Activated CD4-positive, CD25-positive, alpha-beta regulatory T cell (primary cell): ENCODE measurements at places on chromosomes 1 and 21.

- DNase-seq = no peak
These were observed 397.4 kb downstream of the PTPRU start for GRCh38 chr1:29633771-29634170.

DNA sequence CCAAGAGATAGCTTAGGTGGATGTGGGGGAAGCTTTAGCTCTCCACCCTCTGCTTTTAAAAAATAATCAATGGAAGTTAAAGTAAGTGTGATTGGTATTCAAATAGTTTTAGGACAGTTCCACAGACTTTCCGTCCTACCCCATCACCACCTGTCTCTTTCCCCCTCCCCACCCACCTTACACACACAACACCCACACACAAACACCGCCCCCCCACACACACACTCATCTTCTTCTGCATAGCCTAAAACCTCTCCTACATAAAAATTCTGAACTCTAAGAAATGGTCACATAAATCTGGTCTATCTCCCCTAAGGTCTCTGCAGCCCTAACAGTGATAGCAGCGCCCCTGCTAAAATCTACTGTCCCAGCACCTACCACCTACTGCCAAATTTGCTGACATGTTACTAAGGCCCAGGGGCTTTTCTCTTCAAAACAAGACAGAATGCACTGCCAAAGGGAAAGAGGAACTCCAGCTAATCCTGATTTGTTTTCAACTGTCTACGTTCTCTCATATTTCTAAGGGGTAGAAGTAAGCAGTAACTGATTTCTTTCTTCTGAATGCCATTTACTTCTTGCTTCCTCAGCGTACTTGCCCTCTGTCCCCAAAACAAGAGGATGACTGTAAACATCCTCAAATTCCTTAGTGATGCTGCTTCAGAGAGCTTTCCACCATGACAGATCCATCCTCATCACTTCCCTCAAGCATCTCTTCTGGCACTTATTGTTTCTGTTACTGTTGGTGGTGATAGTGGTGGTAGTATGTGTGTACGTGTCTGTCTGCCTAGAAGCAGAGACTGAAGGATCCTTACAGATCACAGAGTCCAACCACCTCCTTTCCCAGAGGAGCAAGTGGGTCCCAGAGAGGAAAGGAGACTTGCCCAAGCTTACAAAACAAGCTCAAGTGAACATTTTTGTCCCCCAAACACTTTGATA, 56.8 kb downstream of the LUZP1 start:
- DNase-seq = no peak

- DNase-seq = no peak
These were observed 42.7 kb downstream of the SPATA46 start for GRCh38 chr1:162333991-162334390.

- no peak for DNase-seq
These were observed 17.8 kb downstream of the C1orf116 start for GRCh38 chr1:207014728-207015127.

DNA sequence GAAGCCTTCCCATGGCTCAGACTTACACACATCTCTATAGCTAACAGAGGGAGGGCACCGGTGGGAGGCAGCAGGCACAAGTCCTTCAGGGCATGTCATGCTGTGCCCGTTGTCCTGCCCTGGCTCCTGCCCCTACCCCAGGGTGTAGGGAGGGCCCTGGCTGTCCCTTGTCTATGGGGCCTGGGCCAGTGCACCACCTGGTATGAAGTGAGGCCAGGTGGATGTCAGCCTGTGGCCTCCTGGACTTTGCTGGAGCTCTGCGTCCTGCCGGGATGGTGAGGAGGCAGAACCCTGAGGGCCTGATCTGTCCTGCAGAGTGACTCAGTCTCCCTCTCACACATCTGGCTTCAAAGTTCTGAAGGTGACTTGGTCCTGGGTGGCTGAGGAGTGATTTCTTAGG, 47.3 kb upstream of the GPR37L1 start:
- DNase-seq = no peak

- DNase-seq = no peak
These were observed 9.8 kb downstream of the KCNN3 start for GRCh38 chr1:154860156-154860870.

DNA sequence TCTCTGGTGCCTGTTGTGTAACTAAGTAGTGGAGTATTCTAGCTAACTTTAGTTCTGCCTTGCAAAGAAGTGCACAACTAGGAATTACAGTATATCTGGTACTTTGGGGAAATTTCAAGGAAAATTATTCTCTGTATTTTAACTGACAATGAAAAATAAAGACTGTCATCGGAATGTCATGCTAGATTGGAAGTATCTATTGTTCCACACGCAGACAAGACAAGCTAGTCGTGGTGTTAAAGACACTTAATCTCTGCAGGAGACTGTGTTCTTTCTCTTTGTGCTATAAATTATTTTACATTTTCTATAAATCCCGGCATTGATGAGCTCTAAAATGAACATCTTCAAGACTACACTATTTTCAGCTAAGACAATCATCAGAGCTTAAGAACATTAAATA, 1068.8 kb upstream of the ADGRL4 start:
- DNase-seq = no peak

DNA sequence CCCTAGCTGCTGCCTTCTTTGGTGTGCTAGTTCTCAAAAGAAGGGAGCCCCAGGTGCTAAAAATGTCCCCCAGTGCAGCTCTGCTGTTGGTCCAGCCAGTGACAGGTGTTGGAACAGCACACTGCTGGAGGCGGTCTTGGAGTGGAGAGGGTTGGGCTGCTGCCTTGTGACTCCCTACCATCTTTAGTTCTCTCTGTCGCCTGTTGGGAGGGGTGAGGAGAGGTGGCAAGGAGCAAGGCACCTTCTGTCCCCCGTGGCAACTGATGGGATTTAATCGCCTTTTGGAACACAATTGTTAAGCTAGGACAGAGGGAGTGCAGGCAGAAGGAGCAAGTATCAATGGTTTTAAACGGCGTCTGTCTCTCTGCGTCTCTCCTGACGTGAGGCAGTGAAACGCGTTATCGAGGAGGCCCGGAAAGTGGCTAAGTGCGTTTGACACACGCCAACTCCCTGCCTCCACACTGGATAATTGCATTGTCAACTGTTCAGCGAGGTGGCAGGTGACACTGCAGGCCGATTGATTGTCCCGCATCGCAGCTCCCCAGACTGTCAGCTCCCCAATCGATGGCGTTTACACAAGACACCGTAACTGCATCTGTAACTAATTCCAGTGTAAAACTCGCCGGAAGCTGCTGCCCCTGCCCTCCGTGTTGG, 34.0 kb downstream of the TMEM53 start:
- no peak for DNase-seq

DNA sequence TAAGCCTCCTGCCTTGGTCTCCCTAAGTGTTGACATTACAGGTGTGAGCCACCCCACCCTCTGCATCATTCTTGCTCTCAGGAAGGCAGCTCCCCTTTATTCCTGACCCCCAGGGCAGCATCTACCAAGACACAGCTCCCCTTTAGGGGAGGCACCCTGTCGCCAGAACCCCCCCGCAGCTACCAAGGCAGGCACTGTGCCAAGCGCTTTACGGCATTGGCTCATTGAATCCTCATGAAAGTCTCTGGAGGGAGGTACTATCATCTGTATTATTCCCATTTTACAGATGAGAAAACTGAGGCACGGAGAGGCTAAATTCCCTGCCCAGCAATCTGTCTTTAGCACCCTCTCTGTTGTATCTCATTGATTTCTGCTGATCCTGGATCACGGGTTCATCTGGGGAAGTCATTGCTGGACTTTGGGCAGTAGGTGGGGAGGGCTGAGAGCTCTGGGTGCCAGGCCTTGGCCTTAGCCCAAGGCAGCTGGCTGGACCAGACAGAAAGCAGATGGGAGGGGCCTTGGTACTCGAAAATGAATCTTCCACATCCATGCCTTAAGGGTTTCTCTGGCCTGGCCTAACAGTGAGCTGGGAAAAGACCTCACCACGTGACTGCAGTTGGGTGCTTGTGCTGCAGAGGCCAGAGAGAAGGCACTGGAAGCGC, 5.9 kb downstream of the PLOD1 start:
- DNase-seq = no peak

- DNase-seq = no peak
These were observed 642.3 kb downstream of the AJAP1 start for GRCh38 chr1:5296557-5297179.

GRCh38 chr1:221458447-221459156, 283.3 kb downstream of the DUSP10 start:
- DNase-seq = no peak

GRCh38 chr1:225877580-225877979, 4.6 kb downstream of the TMEM63A start:
- DNase-seq = peak; percentile 10

DNA sequence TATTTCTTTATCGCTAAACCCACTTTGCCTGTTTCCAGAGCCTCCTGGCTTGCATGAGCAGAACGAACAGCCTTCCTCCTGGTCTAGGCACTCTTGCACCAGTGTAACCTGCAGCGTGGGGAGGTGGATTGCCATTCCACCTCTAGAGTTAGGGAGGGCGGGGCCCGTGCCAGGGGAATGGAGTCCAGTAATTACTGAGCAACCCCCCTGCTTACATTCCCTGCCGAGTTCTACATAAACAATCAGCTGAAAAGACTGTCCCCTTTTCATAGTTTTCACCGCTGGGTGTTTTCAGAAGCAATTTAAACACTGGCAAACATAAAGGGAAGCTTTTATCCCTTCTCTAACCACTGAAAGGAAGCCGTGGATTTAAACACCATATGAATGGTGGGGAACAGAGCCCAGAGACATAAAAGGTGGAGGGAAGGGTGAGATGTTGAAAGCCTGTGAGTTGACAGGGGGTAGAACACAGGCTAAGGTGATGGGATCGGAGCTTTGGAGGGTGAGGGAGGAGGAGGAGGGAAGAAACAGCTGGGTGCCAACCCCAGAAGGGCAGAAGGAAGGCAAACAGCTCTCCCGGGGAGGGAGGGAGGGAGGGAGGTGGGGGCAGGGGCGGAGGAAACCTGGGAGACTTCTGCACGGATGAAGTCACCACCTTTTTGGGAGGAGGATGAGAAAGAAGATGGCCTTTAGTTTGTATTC, 68.0 kb upstream of the WDR26 start:
- DNase-seq = no peak
